Right forelimb (tissue), 1 donor: ENCODE measurements at places on chromosomes 2 and 18.

- DNase-seq = no peak
Measured at GRCh38 chr2:126947103-126947429, 48.4 kb downstream of the TEX51 start.

- DNase-seq = no peak
Measured at GRCh38 chr2:12579018-12579417, 137.7 kb upstream of the TRIB2 start.

DNA sequence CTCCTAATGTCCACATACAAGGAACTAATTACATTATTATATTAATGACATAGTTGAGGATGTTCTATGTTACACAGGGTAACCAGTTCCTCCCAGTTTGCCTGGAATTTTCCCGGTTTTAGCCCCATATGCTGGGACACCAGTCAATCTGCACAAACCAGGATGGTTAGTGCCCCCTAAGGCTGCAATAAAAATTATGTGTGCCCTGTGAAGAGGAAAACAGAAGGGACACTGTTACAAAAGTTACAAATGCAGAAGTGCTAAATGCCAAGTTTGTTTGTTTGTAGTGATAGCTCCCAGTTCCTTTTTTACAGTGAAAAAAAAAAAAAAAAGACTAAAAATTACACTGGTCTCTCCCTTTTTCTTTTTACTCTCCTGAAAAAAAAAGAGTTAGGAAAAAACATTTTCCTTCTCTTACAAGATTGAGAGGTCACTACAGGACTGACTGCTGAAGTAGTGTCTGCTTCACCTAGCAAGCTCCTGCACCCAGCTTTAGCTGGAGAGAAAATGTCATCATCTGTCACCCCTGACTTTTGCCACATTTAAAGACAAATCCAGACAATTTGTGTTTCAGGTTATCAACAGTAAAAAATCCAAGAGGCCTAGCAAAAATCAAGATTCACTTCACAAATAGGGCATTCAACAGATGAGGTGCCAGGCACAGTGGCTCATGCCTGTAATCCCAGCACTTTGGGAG is 3.2 kb downstream of the ANKRD44 start:
- DNase-seq = no peak

DNA sequence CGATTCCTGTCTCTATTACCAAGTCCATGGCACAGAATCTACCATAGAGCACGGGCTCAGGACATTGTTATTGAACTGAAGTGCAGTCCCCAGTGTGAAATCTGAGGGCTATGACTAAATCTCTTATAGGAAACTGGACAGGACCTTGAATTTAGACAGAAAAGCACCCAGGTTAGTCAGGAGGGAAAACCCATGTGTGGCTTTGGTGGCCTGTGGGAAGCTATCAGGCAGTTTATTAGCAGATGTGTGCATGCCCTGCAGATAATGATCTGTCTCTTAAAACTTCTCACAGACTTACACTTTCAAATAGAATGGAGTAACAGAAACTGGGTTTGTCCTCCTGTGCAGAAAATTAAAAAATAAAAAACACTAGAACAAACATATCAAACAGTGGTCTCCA is 610.0 kb upstream of the RAB6C start:
- DNase-seq = no peak

GRCh38 chr18:63753676-63754075 is 21.5 kb upstream of the SERPINB7 start:
- DNase-seq = no peak
